ENCODE measurements at places on chromosomes 3 and 15. TPM values are rescaled to one million over a fixed set of nuclear protein-coding genes. Genes with fewer than 3 reads are reported as not detected.

The CTXND1 gene
- not detected for total RNA-seq

The HIGD2B gene
- total RNA-seq: not detected

GRCh38 chr15:31150732-31151231 is 49.3 kb upstream of the TRPM1 start:
- no peak for DNase-seq

- no peak for DNase-seq
Measured at GRCh38 chr3:31620656-31621055, 87.9 kb downstream of the STT3B start.

GRCh38 chr3:76107935-76108570 is 322.7 kb upstream of the ZNF717 start:
- no peak for DNase-seq
